ENCODE measurements at places on chromosomes 2 and 18.
A peak's percentile ranks its signal among the peaks of the same experiment; 100 is the strongest.

DNA sequence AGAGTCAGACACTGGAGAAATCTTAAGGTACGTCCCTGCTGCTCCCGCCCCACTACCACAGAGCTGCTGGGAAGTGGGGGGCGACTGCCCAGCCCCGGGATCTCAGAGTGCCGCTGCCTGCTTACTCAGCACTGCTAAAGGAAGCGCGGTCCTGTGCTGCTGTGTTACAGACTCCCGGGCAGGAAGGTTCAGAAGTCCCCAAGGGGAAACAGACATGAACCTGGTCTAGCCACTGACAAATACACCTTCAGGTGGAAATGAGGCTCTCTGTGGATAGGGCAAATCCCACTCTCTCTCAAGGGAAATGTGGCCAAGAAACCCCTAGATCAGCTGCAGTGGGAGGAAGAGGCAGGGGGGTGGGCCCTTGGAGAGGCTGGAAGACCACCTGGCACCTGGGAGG is 13.7 kb downstream of the MTERF4 start:
- DNase-seq, result no peak
- H3K36me3 ChIP-seq, result peaks cover 46% of the 10 kb centered on the region
- no peaks in the 10 kb centered on the region for H3K27me3 ChIP-seq
- H3K4me1 ChIP-seq, result no peaks in the 10 kb centered on the region
- no peak overlapping the region for H3K4me3 ChIP-seq

- DNase-seq, result no peak
- peak overlapping the region; percentile 69 for H3K4me3 ChIP-seq
- no peaks in the 10 kb centered on the region for H3K36me3 ChIP-seq
- H3K4me1 ChIP-seq, result peaks cover 4% of the 10 kb centered on the region
- H3K27ac ChIP-seq, result no peak overlapping the region
- H3K27me3 ChIP-seq, result no peaks in the 10 kb centered on the region
Observed at GRCh38 chr18:48161911-48162698, 231.6 kb upstream of the SMAD2 start.

DNA sequence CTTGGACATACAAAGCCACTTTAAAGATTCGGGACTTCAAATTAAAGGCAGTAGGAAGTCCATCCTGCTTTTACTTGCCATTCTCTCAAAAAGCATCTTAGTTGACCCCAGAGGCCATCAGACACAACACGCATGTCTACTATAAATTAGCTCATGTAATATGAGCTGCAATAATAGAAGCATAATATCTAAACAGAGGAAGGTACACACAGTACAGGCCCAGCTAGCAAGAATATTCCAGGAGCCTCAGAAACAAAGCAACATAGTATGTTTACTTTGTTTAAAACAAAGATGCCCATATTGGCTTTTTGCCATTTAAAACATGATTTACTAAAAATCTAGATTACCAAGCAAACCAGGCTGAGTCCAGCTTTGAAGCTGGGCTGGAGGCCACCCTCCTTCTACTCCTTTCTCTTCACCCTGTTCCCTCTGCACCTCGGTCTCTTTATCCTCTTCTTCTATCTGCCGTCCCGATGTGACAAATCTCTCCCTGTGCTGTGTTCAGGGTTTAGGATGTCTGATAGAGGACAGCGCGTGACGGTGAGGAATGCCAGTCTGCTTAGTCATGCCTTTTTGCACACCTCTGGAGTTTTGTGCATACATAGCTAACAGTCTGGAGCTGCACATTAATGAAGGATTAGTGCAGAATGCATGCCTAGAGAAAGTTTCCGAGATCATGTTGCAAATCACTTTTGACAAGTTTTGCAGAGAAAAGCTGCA is 28.2 kb downstream of the DTNA start:
- H3K36me3 ChIP-seq, result no peaks in the 10 kb centered on the region
- no peaks in the 10 kb centered on the region for H3K27me3 ChIP-seq
- peak; percentile 61 for DNase-seq

DNA sequence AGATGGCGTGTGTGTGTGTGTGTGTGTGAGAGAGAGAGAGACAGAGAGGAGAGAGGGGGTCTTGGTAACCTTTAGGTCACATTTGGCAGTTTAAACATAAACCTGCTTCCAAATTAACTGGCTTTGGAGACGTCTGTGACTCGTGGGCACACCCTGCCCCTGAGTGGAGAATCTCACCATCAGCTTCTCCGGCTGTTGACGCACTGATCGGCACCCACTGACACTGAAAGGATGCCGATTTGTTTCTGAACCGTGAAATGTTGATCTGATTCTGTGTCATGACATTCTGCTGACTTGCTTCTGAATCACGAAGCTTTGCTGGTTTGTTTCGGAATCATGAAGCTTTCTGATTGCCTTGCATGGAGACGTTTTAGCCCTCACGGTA is 114.7 kb downstream of the RTP5 start:
- H3K4me3 ChIP-seq, result no peak overlapping the region
- no peaks in the 10 kb centered on the region for H3K27me3 ChIP-seq
- no peaks in the 10 kb centered on the region for H3K36me3 ChIP-seq
- DNase-seq, result no peak
- H3K4me1 ChIP-seq, result no peaks in the 10 kb centered on the region

DNA sequence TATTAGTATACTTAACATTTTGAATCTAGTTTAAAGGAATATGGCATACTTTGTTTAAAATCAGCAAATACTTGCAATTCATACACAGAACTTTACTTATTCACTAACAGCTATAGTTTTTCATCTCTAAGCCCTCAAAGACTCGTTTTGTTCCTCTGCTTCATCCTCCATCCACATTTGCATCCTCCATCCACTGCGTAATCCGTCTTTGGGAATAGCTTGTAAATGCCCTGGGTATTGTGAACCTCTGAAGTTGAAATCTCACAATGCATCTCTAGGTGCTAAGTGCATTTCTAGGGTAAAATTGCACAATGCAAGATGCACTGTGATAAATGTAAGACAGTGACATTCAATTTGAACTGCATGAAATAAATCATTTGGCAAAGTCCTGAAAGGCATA is 115.8 kb upstream of the CDCA7 start:
- H3K27ac ChIP-seq, result no peak overlapping the region
- peaks cover 2% of the 10 kb centered on the region for H3K36me3 ChIP-seq
- DNase-seq, result no peak
- H3K4me3 ChIP-seq, result no peak overlapping the region
- H3K4me1 ChIP-seq, result no peaks in the 10 kb centered on the region

- H3K36me3 ChIP-seq, result no peaks in the 10 kb centered on the region
- no peaks in the 10 kb centered on the region for H3K27me3 ChIP-seq
- peak; percentile 48 for DNase-seq
- H3K4me3 ChIP-seq, result no peak overlapping the region
Observed at GRCh38 chr2:45669032-45669486, 17.6 kb downstream of the PRKCE start.

- H3K4me3 ChIP-seq, result no peak overlapping the region
- H3K36me3 ChIP-seq, result no peaks in the 10 kb centered on the region
- H3K27me3 ChIP-seq, result no peaks in the 10 kb centered on the region
- no peak for DNase-seq
Observed at GRCh38 chr18:56823986-56824565, 172.9 kb downstream of the WDR7 start.

- DNase-seq, result no peak
- H3K4me3 ChIP-seq, result no peak overlapping the region
- peaks cover 2% of the 10 kb centered on the region for H3K36me3 ChIP-seq
- no peaks in the 10 kb centered on the region for H3K4me1 ChIP-seq
Observed at GRCh38 chr2:179952658-179953057, 54.4 kb downstream of the CWC22 start.

- peaks cover 24% of the 10 kb centered on the region for H3K4me1 ChIP-seq
- DNase-seq, result no peak
- no peak overlapping the region for H3K4me3 ChIP-seq
- H3K27me3 ChIP-seq, result peaks cover 76% of the 10 kb centered on the region
- H3K36me3 ChIP-seq, result no peaks in the 10 kb centered on the region
Observed at GRCh38 chr2:19352946-19353720, 5.3 kb downstream of the OSR1 start.

GRCh38 chr2:65436824-65437221 is 4.4 kb upstream of the SPRED2 start:
- DNase-seq, result no peak
- peaks cover 5% of the 10 kb centered on the region for H3K4me1 ChIP-seq
- peak overlapping the region; percentile 6 for H3K4me3 ChIP-seq
- no peaks in the 10 kb centered on the region for H3K36me3 ChIP-seq
- H3K27ac ChIP-seq, result no peak overlapping the region
- H3K27me3 ChIP-seq, result no peaks in the 10 kb centered on the region

DNA sequence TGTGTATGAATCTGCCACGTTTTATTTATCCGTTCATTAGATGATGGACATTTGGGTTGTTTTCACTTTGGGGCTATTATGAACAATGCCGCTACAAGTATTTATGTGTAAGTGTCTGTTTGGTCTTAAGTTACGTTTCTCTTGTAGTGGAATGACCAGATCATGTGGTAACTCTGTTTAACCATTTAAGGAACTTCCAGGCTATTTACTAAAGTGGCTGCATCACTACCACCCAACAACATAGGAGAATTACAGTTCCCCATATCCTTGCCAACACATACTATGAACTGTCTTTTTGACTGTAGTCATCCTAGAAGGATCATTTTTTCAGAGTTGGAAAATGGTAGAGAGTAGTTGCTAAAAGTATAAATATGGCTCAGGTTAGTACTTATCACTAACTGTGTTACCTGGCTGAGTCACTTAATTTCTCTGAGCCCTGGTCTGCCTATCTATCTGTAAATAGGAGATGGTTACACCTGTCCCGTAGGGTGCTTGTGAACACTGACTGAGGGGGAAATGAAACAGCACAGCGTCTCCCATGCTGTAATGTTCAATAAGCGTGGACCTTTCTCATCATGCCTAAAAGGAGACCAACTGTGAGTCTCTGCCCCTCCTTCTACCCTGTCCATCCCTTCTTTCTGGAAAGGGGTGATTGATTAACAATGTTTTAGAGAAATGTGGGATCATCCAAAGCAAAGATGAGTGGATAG is 103.1 kb downstream of the SH3RF3 start:
- DNase-seq, result no peak
- no peak overlapping the region for H3K4me3 ChIP-seq
- H3K27ac ChIP-seq, result no peak overlapping the region
- H3K4me1 ChIP-seq, result no peaks in the 10 kb centered on the region
- no peaks in the 10 kb centered on the region for H3K36me3 ChIP-seq
- no peaks in the 10 kb centered on the region for H3K27me3 ChIP-seq

GRCh38 chr2:74496997-74497776 is 2.2 kb downstream of the LBX2 start:
- peaks cover 15% of the 10 kb centered on the region for H3K36me3 ChIP-seq
- H3K27ac ChIP-seq, result no peak overlapping the region
- H3K4me3 ChIP-seq, result no peak overlapping the region
- H3K4me1 ChIP-seq, result peaks cover 18% of the 10 kb centered on the region
- H3K27me3 ChIP-seq, result peaks cover 50% of the 10 kb centered on the region
- no peak for DNase-seq

- DNase-seq, result no peak
- no peaks in the 10 kb centered on the region for H3K36me3 ChIP-seq
- H3K4me3 ChIP-seq, result no peak overlapping the region
- H3K4me1 ChIP-seq, result no peaks in the 10 kb centered on the region
- H3K27ac ChIP-seq, result no peak overlapping the region
Observed at GRCh38 chr2:238943338-238944067, 95.6 kb downstream of the TWIST2 start.

DNA sequence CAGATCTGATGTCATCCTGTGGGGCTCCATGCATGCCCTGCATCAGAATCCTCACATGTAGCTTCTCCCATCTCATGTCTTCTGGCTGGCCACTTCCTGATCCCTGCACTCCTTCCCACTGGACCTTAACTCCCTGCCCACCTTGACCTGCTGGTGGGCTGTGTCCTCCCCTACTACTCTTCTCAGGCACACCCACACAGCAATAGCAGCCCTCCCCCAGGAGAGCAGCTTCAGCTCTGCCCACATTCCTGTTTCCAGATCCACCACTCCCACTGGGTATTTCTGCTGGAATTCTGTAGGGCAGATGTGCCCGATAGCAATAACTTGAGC is 137.0 kb upstream of the HS6ST1 start:
- H3K27ac ChIP-seq, result no peak overlapping the region
- no peaks in the 10 kb centered on the region for H3K4me1 ChIP-seq
- H3K4me3 ChIP-seq, result no peak overlapping the region
- peak; percentile 14 for DNase-seq
- no peaks in the 10 kb centered on the region for H3K36me3 ChIP-seq

DNA sequence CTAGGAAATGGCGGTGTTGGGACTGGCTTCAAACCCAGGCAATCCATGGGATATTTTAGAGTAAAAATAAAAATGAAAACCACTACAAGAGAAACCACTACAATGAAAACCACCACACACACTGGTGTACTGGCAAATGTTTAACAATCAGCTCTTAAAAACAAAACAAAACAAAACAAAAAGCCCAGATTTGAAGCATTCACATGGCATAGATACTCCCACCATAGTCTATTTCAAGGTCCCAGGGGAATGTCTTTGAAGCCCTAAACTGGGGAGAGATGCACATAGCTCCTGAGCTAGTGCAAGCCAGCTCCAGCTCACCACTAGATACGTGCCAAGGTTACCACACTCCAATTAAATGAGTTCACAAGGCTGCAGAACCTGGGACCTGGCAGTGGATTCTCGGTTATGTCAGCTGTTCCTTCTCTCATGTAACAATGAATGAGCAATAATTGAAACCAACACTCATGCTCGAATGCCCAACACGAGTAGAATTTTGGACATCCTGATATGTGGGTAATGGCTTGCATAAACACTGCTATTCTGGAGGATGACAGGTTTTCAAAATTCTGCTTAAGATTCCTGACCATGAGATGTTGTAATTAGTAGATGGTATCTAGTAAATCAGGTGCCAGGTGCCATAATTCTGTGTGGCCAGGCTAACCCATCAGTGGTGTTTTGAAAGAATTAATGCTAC is 102.2 kb downstream of the OSBPL6 start:
- H3K27me3 ChIP-seq, result no peaks in the 10 kb centered on the region
- no peaks in the 10 kb centered on the region for H3K36me3 ChIP-seq
- no peak overlapping the region for H3K4me3 ChIP-seq
- H3K27ac ChIP-seq, result no peak overlapping the region

DNA sequence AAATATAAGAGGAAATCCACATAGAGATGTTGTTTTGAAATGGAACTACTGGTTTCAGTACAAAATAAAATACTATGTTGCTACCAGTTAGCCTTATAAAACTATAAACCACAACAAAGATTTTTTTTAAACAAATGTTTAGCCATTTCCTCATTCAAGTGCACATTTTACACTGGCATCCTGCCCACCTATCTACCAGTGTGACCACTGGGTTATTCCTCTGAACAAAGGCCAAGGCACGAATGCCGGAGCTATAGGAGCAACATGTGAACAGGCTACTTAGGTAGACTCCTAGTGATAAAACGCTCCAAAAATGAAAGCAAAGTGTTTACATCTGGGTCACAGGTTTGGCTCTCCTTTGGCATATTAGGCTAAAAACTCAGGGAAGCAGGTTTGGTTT is 31.8 kb upstream of the SULT1C4 start:
- no peak for DNase-seq
- H3K27ac ChIP-seq, result no peak overlapping the region
- no peaks in the 10 kb centered on the region for H3K4me1 ChIP-seq
- no peaks in the 10 kb centered on the region for H3K27me3 ChIP-seq
- no peak overlapping the region for H3K4me3 ChIP-seq
- no peaks in the 10 kb centered on the region for H3K36me3 ChIP-seq

- no peak for DNase-seq
- no peak overlapping the region for H3K27ac ChIP-seq
- H3K4me3 ChIP-seq, result no peak overlapping the region
- H3K4me1 ChIP-seq, result peaks cover 2% of the 10 kb centered on the region
- no peaks in the 10 kb centered on the region for H3K27me3 ChIP-seq
Observed at GRCh38 chr18:59072727-59073421, 66.8 kb upstream of the SEC11C start.

- peaks cover 3% of the 10 kb centered on the region for H3K27me3 ChIP-seq
- H3K4me3 ChIP-seq, result peak overlapping the region; percentile 78
- DNase-seq, result peak; percentile 33
- H3K27ac ChIP-seq, result no peak overlapping the region
Observed at GRCh38 chr18:77131100-77131651, 1.4 kb downstream of the MBP start.

GRCh38 chr18:35244671-35245070 is 3.8 kb downstream of the ZNF397 start:
- no peak overlapping the region for H3K4me3 ChIP-seq
- DNase-seq, result peak; percentile 61
- H3K36me3 ChIP-seq, result peaks cover 27% of the 10 kb centered on the region
- no peak overlapping the region for H3K27ac ChIP-seq
